ENCODE measurements at places on chromosomes 4 and X. TPM values are rescaled to one million over a fixed set of nuclear protein-coding genes. Genes with fewer than 3 reads are reported as not detected.

Gene NEXMIF
- total RNA-seq, result 0.09 TPM

Gene PCDH18
- total RNA-seq, result 100 TPM

Gene TMEM271
- total RNA-seq, result not detected

Gene SPANXD
- not detected for total RNA-seq

Gene FGB
- total RNA-seq, result not detected

Gene DCX
- not detected for total RNA-seq

Gene GAGE1
- total RNA-seq, result under 0.01 TPM

Gene PAGE2
- total RNA-seq, result 0.71 TPM

Gene TEX13B
- not detected for total RNA-seq

Gene SERTM2
- 2.3 TPM for total RNA-seq

Gene PAGE1
- total RNA-seq, result not detected

Gene SLC49A3
- 2.7 TPM for total RNA-seq

Gene BDH2
- total RNA-seq, result 59.6 TPM
